ENCODE measurements at places on chromosomes 7 and 10.

DNA sequence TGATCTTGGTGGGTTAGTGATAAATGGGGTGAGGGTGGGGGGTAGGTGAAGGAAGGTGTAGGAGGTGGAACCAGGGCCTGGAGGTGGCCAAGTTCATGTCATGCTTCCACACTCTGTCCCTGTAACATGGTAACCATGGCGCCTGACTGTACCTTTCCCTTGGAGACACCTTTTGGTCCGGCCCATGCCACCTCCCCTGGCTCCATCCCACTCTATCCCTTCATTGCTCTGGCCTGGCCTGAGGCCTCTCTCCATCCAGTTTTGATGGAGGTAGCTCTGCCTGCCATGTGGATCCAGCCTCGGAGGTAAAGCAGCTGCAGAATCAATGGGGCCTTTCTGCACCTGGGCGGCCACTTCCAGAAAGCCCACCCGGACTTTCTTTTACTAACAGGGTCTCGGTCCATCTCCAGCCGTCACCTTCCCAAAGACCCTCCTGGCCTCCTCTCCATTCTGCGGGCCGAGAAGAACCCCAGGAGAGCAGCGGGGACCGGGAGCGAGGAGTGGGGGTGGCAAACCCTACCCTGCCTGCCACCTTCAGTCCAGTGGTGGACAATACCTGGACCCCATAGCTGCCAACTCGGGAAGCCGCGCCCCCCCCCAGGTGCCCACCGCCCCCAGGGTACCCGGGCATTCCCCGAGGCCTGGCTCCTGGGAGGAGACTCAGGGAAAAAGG, 504 bp upstream of the TRRAP start:
- DNase-seq, result no peak

- no peak for DNase-seq
Measured at GRCh38 chr10:13402021-13402420, 53.9 kb upstream of the SEPHS1 start.

DNA sequence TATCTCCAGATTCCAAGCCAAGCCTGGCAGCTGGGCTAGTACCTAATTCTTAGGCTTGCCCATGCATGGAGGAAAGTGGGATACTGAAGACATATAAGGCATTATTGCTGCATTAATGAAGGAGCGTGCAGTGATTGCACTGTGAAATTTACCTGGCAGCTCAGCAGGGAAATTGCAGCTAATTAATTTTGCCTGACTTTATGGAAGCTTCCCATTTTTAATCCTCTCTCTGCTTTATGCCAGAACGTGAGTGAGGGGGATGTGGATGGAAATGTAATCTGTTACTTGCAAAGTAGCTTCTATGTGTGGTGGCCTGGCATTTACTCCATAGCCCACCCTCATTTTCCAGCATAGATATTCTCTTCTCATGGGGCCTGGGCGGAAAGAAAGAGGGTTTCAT, 134.9 kb downstream of the SH2D4B start:
- no peak for DNase-seq

DNA sequence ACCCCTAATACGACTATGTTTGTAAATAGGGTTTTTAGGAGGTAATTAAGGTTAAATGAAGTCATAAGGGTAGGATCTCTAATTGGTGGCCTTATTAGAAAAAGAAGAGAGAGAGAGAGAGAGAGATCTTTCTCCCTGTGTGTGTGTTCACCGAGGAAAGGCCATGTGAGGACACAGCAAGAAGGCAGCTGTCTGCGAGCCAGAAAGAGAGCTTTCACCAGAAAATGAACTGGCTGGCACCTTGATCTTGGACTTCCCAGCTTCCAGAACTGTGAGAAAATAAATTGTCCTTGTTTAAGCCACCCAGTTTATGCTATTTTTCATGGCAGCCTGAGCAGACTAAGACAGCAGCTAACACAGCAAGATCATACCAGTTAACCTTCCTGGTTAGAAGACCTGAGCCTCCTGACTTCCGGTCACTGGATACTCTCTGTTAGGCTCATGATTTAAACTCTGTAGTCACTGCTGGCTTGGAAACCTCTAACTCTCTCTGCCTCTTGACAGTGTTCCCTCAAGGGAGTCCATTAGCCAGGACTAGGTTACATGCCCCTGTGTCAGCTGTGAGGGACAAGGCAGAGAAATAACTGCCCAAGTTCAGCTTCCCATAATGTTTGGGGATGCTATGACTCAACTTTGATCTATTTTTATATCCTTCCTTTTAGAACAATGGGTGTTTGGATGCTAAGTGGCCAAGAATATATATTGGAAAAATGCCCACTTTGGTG, 102.3 kb downstream of the DYNC1I1 start:
- DNase-seq, result no peak
